ENCODE measurements at places on chromosomes 12 and 14.

- DNase-seq = peak; percentile 80
Observed at GRCh38 chr14:24368562-24369252, 723 bp downstream of the NFATC4 start.

DNA sequence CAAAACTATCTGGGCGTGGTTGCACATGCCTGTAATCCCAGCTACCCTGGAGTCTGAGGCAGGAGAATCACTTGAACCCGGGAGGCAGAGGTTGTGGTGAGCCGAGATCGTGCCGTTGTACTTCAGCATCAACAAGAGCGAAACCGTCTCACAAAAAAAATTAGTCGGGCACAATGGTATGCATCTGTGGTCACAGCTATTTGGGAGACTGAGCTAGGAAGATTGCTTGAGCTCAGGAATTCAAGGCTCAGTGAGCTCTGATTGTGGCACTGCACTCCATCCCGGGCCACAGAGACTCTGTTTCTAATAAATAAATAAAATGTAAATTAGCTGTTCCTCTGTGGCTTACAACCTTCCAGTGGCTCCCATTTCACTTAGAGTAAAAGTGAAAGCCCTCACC, 28.0 kb downstream of the RCOR1 start:
- DNase-seq = peak; percentile 79

DNA sequence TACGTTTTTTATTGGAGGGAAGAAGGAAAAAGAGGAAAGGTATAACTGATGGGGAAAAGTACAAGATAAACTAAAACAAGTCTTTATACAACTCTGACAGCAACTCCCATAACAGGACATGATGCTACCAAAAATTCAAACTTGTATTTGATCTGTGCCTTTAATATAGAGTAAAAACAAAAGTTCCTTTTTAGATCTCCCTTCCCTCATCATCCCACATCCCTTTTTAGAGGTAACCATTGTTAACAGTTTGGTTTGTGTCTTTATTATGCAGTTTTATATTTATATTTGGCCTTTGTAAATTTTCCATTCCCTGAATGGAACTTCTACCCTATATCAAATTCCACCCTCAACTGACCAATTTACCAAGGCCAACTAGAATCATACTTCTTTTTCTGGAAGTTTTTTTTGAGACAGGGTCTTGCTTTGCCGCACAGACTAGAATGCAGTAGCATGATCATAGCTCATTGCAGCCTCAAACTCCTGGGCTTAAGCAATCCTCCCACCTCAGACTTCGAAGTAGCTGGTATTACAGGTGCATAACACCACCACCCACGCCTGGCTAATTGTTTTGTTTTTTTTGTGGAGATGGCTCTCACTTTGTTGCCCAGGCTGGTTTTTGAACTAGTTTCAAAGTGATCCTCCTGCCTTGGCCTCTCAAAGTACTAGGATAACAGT, 36.9 kb downstream of the RAB21 start:
- no peak for DNase-seq

DNA sequence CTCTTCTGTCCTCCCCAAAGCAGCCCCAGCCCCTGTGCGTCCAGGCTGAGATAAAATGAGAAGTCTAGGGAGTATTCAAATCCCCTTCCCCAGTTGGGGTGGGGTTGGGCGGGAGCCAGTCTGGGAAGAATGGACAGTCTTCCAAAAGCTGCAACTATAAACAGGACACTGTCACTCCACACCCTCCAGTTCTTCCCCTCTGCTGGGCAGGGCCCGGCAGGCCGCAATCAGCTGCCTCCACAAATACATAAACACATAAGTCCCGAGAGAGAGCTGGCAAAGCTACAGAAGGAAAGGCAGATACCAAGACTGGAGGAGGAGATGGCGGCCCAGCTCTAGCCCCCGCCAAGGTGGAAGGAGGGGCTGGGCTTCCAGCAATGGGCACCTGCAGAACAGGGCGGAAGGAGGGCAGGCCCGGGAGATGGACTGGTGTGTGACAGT, 12.7 kb downstream of the LTBP2 start:
- DNase-seq = no peak

DNA sequence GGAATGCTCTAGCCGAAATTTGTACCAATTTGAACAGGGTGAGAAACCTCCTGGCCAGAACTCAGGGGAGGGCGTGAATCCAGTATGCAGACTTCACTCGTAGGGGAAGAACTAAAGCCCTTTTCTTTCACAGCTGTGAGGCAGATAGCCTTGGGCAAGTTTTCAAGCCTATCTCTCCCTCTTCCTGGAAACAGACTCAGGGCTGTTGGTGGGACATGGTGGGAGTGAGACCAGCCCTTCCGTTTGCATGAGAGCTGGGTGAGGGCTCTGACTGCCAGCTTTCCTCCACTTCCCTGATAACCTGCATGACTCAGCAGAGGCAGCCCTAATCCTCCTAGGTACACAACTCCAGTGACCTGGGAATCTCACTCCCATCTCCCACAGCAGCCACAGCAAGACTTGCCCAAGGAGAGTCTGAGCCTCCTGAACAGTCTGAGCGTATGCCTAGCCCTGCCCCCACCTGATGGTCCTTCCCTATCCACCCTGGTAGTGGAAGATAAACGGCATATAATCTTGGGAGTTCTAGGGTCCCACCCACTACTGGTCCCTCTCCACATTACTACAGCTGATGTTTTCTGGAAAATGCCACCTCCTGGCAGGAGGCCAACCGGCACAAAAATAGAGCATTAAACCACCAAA, 170.1 kb upstream of the AMIGO2 start:
- DNase-seq = no peak

DNA sequence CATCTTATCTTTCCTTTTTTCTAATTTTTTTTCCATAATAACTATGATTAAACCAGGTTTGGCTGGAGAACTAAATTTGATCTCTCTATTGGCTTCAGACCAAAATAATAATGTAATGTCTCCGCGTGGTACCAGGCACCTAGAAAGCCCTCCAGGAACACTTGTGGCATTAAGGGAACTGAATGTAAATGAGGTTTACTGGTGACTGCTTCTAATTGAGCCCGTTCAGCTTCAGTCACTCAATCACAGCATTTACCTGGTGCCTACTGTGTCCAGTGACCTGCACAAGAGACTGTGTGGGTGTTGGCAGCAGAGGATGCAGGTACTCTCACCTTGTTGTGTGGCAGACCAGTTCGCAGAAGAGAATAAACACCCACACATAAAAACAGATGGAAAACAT, 302.5 kb downstream of the DPF3 start:
- no peak for DNase-seq

DNA sequence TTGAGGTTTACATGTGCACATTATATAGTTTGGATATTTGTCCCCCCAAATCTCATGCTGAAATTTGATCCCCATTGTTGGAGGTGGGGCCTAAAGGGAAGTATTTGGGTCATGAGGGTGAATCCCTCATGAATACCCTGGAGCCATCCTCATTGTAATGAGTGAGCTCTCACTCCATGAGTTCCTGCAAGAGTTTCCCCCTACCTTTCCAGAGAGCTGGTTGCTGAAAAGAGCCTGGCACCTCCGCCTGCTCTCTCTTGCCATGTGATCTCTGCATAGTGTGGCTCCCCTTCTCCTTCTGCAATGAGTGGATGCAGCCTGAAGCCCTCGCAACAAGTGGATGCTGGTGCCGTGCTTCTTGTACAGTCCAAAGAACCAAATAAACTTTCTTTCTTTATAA, 234.3 kb upstream of the DIO2 start:
- DNase-seq = no peak

- DNase-seq = no peak
Observed at GRCh38 chr14:65302571-65303189, 109.8 kb upstream of the FUT8 start.

DNA sequence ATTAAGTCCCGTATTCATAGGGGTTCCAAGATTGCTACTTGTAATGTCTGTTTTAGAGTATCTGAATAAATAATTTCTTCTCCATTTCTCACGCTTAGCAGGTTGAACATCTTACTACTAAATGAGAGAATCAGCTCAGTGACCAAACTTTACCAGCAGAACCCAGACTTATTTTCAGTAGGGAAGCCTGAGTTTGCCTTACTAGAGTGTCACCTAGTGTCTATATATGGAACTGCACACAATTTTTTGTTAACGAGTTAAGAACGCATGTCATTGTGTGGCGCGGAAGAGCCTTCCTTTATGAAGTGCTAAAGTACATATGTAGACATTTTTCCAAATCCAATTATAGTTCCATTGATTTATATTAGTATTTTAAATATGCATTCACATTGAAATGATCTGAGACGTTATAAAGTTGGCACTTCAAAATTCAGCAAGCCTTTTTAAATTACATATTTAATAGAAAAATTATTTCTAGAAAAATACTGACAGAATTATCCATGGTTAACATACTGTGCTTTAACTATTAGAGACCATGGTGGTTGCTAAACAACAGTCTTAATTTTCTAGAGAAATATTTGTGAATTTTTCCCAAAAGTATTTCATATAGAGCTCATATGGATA, 88.3 kb downstream of the RPS29 start:
- DNase-seq = peak; percentile 62

DNA sequence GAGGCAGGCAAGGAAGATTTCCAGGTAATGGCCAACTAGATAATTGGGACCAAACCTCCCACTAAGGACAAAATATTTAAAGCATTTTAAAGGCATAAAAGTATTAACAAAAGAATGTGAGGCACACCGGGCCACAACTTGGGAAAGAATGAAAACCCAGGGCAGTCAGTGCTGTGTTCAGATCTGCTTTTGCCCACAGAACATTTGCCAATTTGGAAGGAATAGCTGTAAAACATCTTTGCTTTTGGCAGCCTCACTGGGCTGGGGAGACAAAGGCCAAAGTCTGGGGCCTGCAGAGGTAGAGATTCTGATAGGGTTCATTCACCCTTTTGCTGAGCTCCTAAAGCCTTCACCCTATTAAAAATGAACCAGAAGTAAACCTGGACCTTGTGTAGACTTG, 82.3 kb downstream of the SYNE3 start:
- no peak for DNase-seq

DNA sequence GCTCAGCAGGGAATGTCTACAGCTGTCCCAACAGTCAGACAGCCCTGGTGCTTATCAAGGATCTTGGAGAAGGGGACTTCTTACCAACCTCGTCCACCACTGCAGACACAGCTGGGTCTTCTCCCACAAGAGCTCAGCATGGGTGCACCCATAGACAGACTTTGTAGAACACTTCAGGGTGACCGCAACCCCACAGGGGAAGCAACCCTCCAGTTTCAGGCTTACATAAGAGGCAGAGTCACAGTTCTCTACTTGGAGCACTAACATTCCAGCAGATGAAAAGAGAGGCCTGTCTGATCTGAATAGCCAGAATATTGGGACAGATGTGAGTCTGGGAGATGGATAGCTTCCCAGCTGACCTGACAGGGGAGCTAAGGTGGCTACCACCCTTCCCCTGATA, 3.5 kb upstream of the CLEC1A start:
- DNase-seq = no peak

DNA sequence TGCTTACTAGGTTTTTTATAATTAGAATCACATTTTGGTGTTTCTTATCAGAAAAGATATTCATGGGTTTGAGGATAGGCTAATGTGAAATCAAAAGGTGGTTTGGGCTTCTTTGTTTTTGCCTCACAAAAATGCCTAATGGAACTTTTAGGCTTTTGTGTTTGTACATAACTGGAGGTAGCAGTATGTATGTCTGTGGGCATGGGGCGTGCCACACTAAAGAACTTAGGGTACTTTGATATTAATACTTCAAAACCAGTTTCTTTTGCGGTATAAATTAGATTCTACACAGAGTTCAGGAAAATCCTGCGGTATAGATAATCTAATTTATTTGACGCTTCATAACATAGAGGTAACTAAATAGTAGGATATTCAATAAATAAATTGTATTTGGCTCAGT, 1.9 kb downstream of the ETV6 start:
- DNase-seq = no peak

- no peak for DNase-seq
Observed at GRCh38 chr14:70002589-70003346, 123.6 kb downstream of the SMOC1 start.

DNA sequence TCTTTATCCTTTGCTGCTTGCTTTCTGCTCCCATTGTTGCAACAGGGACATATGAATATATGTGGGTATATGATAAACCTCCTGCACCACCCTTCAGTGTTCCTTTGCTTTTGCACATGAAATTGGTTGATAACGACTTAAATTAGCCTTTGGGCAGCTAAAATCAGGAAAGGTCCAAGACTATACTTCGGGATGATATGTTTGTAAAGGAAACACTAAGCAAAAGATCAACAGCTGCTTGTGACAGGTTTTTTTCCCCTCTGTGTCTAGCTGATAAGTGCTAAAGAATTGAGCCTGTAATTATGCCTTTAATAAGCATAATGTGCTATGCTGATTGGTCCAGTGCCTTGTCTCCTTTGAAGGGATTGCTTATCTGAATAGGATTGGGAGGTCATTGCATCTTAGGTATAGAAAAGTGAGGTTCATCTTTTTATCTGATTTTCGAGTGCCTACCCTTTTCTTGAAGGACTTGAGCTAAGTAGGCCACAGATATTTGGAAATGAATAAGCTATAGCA, 59.4 kb downstream of the PPHLN1 start:
- DNase-seq = no peak

- no peak for DNase-seq
Observed at GRCh38 chr12:115885040-115885690, 392.3 kb downstream of the MED13L start.

DNA sequence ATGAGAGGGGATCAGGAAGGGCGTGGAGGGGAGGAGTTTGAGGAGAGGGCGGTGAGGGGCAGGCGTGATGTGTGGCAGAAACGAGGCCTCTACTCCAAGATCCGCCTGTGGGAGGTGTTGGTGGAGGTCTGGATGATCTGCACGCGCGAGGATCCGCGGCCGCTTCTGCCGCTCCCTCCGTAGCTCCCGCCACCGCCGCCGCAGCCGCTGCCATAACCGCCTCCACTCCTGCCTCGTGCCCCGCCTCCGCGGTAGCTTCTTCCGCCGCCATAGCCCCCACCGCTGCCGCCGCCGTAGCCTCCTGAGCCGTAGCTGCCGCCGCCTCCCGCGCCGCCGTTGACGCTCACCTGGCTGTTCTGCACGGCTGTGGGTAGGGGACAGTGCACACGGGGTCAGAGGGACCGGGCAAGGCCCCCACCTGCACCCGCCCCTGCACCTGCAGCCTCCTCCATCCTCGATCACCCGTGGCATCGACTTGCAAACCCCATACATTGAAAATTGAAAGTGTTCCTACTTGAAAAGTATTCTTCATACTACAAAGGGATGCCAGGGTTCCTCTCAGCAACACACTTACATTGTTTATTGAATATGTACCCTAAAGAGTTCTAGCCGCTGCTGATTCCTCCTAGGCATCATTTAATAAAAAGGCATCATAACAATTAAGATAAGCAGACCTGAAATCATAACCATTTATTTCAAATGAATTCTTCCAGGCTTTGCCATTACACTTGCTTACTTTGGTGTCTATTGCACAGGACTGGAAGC, 11.1 kb upstream of the KRT1 start:
- no peak for DNase-seq

- DNase-seq = no peak
Observed at GRCh38 chr14:44286201-44286600, 220.9 kb downstream of the FSCB start.

DNA sequence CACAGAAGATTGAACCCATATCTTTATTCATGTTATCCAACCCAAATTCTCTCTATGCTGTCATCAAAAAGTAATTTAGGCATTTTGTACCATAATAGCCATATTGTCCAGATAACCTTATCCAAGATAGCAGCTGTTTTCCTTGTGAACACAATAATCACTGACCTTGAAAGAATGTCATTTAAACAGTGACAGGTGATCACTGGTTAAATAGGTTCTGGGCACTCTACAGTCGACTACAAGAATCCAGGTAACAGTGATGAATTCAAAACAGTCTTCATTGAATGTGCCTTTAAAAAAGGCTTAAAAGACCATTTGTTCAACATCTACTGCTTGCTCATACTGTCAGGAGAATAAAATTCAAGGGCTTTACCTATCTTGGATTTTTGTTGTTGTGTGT, 4.6 kb upstream of the SPX start:
- DNase-seq = no peak

GRCh38 chr12:114868995-114869834, 185.2 kb upstream of the TBX3 start:
- peak; percentile 56 for DNase-seq
